H9 (cell line): ENCODE measurements at places on chromosomes 11 and 22.

GRCh38 chr11:116170526-116171120 is 602.2 kb downstream of the BUD13 start:
- DNase-seq: peak; percentile 42

GRCh38 chr11:57792870-57793269 is 31.3 kb downstream of the CTNND1 start:
- no peak for DNase-seq

GRCh38 chr22:49261616-49262015 is 566.1 kb downstream of the BRD1 start:
- DNase-seq: no peak

GRCh38 chr11:66782726-66783125 is 53.7 kb upstream of the SPTBN2 start:
- DNase-seq: no peak

DNA sequence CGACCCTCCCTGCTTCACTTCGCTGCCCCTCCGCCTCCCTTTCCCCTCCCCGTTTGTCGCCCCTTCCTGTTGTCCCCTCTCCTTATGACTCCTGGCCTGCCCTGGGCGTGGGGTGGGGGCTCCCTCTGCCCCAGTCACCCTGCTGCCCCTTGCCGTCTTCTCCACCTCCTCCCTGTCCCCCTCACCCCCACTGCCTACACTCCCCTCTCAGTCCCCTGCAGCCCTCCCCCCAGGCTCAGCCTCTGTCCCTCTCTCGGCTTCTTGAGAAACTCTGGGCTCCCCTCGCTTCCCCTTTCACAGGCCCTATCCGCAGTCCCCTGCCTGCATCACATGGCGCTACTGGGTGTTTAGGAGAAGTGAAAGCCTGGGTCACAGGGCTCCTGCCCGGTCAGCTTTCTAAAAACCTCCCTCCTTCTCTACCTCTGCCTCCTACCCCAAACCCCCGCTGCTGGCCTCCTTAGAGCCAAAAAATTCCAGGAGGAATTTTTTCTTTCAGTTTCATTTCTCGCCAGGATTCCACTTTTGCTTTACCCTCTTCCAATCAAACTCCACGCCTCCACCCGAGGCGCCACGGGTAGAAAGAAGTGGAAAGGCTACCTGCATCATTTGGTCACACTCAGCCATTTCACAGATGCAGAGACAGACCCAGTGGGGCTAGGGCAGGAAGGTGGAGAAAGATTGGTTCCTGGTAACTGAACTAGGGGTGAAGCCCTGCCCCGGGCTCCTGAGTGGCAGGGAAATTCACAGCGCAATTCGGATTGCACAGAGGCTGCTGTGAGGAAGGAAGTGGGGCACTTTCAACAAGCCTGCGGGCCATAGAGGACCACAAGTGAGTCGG is at the start of gene SLC15A3:
SLC15A3 (minus strand) TSS at position 273 of the 838 bp plus-strand sequence. CDS start 625 bp downstream, outside the sequence.
- peak; percentile 65 for DNase-seq

GRCh38 chr11:65499713-65500386 is 1.0 kb downstream of the MALAT1 start:
- no peak for DNase-seq

DNA sequence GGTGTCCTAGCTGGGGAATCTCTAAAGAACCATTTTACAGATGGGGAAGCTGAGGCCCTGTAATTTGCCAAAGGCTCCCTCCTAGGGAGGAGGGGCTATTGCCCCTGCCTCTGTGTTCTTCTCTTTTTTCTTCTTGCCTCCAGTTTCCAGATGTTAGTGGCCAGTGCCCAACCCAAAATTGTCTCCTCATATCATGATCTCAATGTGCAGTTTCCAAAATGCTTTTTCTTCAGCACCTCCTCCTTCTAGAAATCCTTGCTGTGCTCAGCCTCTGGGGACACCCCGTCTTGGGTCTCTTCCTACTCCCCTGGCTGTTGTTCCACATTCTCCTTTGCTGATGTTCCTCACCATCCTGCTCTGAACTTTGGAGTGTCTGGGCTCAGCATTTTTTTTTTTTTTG is 9.5 kb upstream of the CHRM1 start:
- DNase-seq: peak; percentile 8

DNA sequence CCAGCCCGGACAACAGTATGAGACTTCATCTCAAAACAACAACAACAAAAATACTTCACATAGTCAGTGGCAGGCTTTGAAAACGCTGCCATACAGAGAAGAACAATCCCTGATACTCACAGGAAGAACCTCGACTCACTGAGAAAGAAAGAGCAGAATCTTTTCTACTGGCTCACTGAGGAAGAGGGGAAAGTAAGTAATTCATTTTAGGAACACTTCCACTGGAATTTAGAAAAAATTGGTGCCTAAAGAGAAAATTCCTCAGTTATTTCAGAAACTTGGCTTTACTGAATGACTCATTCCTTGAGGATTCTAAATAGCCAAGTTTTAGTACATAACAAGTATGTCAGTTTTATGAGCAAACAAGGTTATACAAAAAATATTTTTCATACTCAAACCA is 12.3 kb downstream of the NARS2 start:
- no peak for DNase-seq

DNA sequence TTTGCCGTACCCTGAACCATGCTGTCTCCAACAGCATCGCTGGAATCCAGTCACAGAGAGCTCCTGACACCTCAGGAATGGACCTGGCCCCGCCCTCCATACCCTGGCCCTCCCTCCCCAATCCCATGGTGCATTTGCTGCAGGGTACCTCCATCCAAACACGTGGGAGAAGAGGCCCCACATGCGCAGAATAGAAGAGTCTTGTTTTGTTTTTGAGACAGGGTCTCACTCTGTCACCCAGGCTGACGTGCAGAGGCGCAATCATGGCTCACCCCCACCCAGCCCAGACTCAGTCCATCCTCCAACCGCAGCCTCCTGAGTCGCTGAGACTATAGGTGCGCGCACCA is 2.3 kb upstream of the PNPLA2 start:
- no peak for DNase-seq

DNA sequence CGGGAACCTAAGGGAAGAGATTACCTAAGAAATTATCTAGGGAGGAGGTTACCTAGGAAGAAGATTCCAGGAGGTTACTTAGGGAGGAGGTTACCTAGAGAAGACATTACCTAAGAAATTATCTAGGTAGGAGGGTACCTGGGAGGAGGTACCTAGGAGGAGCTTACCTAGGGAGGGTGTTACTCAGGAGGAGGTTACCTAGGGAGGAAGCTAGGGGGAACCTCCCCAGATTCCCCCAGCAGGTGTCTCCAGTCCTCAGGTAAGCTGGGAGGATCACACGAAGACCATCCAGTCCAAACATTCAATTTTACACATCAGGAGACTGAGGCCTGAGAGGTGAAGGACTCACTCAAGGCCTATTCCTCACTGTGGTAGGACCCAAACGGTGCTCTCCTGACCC is 482.8 kb downstream of the TBC1D22A start:
- DNase-seq: no peak

DNA sequence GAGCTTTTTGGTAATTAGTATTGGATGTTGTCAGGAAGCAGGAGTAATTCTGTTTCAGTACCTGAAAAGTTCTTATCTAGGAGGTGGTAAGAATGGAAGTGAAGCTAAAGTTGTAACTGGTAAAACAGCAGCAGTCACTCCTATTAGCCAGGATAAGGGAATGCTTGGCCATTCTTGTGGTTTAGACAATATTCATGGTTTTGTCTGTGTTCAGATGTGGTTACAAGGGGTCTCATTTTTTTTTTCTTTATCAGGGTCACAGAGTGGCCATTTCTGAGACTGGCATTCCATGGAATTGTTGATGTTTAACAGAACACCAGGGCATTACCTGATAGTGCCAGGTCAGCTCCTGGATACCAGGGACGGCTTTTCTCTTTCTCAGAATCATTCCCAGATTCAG is 23.8 kb downstream of the TAF1D start:
- no peak for DNase-seq

DNA sequence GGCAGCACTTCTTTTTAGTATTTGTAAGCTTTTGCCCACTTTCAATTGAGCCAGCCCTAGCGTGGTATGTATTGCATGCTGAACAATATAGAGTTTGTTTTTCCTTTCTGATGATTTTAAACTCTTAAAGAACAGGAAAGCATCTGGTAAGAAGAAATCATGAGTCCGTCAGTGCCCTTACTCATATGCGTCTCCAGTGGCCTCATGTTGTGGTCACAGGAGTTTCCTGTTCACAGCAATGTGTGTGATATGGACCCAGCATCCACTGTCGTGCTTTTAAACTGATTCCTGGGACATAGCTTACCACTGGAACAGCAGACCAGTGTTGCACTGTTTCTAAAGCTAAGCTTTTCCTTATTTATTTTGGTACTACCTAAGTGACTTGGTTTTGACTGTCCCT is 40.1 kb downstream of the BID start:
- no peak for DNase-seq

DNA sequence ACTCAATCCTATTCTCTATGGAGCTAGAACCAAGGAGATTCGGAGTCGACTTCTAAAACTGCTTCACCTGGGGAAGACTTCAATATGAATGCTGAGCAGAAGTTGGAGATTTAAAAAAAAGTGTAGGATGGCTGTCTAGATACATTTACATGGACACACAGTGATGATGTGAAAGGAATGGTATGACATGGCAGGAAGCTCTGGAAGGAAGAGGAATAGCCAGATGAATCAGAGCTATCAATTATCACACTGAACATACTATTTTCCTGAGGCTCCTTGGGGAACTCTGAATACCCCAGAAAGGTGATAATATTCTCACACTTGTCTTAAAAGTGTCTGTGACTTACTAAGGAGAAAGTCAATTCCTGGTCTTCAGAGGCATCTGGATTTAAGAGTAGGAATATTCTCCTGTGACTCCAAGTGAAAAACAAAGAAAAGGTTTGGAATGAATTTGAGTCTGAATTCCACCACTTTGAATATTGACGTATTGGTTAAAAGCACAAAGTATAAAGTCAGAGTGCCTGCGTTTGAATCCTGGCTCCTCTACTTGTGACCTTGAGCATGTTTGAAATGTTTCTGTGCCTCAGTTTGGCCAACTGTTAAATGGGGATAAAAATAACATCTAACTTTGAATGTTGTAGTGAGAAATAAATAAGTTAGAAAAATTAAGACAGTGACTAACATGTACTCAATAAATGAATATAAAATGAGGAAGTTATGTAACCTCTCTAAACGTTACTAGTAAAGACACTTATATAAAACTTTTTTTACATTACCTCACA is 1.3 kb downstream of the OR52D1 start:
- no peak for DNase-seq

- DNase-seq: no peak
Observed at GRCh38 chr11:37630866-37631265, 1032.8 kb upstream of the RAG2 start.

DNA sequence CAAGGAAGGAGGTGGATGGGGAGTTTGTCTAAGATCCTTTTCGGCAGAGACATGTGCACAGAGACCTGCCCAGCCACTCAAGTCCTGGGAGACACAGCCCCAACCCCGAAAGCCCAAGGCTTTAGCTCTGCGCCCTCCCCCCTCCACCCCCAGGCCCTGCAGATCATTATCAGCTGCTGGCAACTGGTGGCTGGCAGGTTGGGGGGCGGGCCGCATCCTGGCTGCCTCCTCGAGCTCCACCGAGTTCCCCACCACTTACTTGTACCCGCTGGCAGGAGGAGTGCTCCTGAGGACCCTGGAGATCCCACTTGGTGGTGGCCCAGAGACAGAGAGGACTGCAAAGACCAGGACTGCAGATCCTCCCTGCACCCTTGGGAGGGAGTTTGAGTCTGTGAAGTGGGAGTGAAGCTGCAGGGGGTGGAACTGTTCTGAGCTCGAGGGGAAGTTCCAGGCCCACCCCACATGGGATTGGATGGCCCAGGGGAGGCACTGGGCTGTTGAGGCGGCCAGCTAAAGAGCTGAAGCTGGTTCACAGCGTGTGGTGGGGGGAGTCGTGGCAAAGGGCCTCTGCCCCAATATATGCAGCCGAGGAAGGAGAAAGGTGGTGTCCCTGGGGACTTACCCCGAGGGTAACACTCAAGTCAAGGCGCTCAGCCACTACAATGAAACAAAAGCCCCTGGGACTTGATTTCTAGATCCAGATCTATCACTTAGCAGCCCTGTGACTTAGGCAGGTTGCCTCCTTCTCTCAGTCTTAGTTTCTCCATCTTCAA is 19.9 kb upstream of the CCDC86 start:
- DNase-seq: no peak

GRCh38 chr11:59923813-59924212 is 14.4 kb upstream of the OOSP1 start:
- DNase-seq: no peak

DNA sequence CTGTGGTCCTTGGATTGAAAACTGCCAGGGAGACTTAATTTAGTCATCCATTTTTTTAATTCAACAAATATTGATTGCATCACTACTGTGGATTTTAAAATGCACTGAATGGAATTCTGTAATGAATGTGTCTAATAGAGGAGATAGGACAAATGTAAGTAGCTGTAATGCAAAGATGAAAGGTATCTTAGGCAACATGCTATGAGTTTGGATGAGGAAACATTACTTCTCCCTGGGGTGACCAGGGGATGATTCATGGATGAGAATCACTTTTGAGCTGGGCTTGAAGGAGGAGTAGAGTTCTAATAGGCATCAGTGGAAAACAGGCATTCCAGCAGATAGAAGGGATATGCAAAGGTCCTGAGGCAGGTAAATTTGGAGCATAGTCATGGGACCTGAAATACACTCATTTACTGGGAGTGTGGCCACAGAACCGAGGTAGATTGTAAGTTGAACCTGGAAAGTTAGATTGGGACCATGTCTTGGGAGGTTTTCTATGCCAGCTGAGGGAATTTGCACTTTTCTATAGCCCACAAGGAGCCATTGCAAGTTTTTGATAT is 43.4 kb downstream of the PKNOX2 start:
- DNase-seq: no peak
